ENCODE measurements at places on chromosomes 7 and 10.

DNA sequence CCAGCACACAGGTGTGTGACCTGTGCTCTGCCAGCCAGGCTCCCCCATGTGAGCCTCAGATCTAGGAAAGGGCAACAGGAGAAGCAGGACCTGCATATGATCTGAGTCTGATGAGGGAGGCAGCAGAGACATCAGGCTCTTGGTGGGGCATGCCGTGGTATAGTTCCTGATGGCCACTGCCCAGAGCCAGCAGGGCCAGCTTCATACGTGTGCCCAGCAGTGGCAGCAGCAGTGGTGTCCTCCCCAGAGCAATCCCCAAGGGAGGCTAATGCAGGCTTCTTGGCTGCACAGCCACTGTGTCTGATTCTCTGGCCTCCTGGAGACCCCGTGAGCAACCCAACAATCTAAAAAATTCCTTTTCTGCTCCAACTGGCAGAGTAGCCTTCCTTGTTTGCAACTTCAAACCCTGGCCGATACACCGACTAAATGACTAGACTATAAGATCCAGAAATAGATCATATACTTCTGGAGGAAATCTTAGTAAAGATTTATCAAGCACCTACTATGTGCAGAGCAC lies 230.6 kb upstream of the ZMIZ1 start:
- DNase-seq, result no peak

- no peak for DNase-seq
These were observed 303.1 kb upstream of the NPSR1 start for GRCh38 chr7:34354899-34355298.

DNA sequence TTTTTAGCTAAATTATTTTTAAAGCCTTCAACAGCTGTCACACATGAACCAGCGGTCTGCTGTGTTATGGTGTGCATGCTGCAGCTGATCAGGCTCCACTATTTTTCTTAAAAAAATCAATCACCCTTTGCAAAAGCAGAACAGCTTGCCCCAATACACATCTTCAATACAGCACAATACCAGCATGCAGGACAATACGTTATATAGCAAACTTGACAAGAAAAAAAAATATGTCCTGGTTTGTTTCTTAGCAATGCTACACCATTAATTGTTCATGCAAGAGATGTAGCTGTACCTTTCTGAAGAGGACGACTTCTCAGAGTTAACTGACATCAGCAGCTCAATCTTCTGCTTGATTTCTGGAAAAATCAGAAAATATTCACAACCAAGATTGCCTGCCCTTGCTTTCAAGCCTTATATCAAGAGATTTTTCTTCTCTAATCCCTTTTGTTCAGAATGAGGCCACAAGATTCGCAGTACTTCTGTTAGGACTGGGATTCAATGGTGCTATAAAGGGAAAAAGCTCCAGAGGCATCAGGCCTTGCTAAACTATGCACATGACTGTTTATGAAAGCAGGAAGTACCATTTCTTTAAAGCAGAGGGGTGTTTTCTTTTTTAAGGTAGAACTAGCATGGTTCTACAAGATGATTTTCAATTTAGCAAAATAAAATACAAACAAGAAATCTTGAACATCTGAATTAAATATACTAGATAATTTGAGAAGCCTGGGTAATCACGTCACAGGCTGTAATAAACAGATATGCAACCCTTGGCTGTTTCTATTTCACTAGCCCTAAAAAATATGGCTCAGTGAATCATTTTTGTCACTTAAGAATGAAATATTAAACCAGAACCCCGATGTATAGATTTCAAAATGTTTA lies 120.0 kb downstream of the SRPK2 start:
- no peak for DNase-seq

- no peak for DNase-seq
These were observed 118.1 kb downstream of the INHBA start for GRCh38 chr7:41584746-41585145.

DNA sequence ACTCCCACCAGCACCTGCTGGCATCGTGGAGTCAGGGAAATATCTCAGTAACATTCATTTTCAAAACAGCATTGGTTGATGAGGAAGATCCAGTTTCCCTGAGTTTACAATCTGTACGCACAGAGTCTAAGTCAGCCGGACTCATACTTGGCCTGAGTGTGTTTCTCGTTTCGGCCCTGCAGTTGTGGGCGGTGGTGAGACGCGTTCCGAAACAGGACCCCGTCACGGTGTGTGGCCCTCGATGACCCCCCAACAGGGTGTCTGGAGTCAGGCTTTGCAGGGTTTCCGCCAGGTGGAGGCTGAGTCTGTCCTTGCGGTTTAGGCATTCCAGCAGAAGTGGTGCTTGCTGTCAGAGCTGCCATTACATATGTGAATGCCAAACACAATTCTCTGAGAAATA lies 317.5 kb downstream of the DNAJB6 start:
- no peak for DNase-seq

GRCh38 chr10:86300399-86300925 lies 66.1 kb downstream of the GRID1 start:
- DNase-seq, result no peak

DNA sequence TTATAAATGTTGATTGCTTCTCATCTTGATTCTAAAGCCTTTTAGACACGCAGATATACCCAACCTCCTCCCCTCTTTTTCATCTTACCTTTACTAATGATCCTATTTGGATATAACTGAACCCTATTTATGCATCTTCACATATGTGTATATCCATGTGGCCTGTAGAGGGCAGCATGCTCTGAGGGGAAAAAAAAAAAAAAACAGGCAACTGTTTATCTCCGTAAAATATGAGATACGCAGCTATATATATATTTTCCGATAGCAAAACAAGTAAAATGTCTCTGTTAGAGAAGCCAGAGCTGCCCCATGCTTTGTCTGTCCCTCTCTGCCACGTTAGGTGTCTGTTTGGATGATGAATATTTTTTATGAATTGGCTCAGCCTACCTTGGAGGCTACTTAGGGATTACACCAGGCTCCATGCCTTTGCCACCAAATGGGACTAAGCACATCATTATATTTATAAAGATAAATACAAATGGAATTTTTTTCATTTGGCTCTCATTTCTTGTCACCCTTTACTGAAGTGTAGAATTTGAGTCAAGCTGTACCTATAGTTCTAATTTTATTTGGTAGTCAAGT lies 174.8 kb upstream of the FZD1 start:
- DNase-seq, result no peak

DNA sequence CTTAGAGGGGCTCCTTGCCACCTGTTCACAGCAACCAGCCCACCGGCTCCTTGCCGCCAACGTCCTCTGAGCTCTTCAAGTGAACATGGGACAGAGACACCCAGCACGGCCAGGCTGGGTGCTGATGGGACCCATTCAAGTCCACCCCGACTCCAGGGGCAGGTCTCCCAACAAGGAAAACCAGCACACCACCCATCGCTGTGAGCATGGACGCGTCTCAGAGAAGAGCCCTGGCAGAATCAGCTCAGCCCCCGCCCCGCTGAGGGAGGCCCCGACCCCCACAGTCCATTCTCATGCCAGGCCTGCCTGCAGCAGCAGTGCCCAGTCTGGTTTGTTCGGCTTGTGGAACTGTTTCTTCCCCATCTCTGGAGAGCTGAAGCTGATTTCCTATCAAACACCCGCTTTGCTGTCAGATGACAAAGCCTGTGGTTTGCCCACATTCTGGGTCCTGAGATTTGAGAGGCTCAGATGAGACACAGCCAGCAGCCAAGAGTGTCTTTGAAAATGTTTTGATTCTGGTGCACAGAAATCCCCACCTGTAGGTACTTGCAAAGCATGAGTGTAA lies 216.6 kb downstream of the ZMYND11 start:
- DNase-seq, result no peak

Measured in stimulated activated CD4-positive, alpha-beta T cell treated with anti-CD3 and anti-CD28 coated beads, Interleukin-2, amount 100 ng/mL, for 4 hours (primary cell).